NCI-H1092 treated with DMSO at 0.1 percent for 48 hours (cell line): ENCODE measurements at places on chromosomes 5 and 9.

DNA sequence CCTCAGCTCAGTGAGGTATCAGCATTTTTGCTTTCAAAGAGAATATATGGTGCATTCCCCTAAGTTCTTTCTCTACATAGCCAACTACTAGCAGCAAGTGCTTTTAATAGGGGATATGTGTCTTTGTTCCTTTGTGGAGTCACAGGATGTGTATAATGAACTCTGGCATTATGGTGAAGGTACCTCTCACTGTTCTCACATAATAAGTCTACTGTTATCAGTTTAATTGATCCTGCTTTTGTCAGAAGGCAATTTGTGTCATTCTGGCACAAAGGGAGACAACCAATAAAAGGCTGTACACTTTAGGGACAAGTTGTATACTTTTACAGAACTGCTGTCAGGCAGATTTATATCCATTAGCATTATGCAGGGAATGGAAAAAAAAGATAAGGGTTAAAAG, 531.4 kb upstream of the RIOK2 start:
- DNase-seq: no peak

DNA sequence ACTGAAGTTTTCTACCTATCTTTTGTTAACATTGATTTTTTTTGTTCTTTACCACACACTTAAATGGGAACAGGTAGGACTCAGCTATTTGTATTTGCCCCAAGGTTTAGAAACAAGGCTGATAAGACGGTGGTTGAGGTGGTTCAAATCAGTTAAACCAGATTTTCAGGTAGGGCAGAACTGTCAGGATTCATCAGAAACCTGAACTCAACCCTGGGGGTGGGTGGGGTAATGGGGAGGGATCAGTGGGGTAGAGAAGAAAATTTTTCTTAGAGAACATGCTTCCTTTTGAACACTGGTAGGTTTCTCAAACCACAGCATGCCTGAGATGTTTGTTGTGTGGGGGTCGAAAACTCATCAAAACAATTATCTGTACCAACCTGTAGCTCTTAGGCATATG, 113.0 kb downstream of the BASP1 start:
- DNase-seq: no peak

GRCh38 chr9:17005056-17005823, 129.6 kb upstream of the CNTLN start:
- peak; percentile 69 for DNase-seq

- peak; percentile 77 for DNase-seq
Observed at GRCh38 chr9:29213417-29214153, 1640.3 kb upstream of the C9orf72 start.

GRCh38 chr5:104800440-104801048, 1238.0 kb upstream of the NUDT12 start:
- DNase-seq: no peak

DNA sequence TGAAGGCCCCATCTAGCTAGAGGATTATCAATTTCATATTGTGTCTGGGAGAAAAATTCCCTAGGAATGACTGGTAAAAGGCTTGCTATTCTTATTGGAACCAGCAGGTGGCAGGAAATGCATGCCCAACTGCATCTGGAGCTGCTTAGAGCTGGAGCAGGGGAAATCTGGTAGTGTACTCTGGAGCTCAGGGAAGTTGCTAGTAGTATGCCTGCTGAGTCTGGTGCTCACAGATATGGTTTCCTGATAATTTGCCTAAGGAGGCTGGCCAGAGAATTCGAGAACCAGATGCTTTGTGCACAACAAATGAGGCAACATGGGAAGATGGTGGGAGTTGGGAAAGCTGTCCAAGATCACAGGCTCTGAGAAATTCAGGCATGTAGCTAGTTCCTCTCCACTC, 53.7 kb downstream of the G3BP1 start:
- DNase-seq: peak; percentile 49

GRCh38 chr9:96242811-96243210, 59.2 kb downstream of the HSD17B3 start:
- DNase-seq: no peak
